PC-3 (cell line): ENCODE measurements at places on chromosomes 3 and 15. TPM values are rescaled to one million over a fixed set of nuclear protein-coding genes. Genes with fewer than 3 reads are reported as not detected.
A peak's percentile ranks its signal among the peaks of the same experiment; 100 is the strongest.

DNA sequence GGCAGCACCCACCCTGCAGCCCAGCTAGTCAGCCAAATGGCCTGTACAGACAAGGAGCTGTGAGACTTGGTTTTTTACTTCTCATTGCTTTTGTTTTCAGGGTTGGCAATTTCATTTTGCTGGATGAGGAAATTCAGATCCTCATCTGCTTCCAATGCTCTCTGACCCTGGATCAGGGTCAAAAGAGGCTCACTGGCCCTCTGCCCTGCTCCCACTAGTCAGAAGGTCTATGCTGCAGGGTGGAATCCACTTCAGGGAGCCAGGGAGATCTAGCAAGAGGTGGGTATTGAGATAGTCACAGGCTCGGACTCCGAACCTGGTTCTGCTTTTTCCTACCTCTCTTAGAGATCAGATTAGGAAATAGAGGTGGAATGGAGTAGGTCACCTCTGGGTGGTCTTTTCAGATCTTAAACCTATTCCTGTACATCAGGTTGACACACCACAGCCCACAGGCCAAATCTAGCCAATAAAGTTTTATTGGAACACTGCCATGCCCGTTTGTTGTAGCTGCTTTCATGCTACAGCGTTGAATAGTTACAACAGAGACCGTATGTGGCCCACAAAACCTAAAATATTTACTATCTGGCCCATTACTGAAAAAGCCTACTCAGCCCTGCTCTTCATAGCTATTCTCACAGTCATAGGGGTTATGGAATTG lies 26.4 kb upstream of the GLCE start:
- peaks cover 6% of the 10 kb centered on the region for H3K4me1 ChIP-seq
- no peaks in the 10 kb centered on the region for H3K27me3 ChIP-seq
- no peak overlapping the region for H3K4me3 ChIP-seq
- DNase-seq, result no peak

DNA sequence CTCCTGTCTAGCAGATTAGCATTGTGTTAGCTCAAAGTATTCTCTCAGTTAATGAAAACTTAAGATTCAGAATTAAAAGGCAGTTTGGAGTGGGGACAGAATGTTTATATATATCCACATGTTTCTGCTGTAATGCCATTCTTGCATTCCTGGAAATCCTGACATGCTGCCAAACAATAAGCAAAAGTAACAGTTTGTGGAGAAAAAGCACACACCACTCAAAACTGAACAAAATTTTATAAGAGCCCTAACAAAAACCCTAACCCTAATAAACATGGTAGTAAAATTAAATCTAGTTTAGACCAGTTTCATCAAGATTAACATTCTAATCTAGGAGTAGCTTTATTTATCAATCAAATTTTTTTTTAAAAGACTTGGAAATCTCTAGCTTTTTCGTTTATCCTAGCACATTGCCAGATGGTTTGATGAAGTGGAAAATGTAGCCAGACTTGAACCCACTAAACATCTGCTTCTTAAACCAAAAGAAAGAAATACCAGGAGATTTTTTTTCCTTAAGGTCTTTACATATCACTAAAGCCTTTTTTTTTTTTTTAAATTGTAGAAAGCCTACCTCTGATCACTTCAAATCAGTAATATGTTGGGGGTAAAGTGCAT lies 3.7 kb downstream of the TCAIM start:
- H3K4me3 ChIP-seq, result no peak overlapping the region
- peaks cover 16% of the 10 kb centered on the region for H3K4me1 ChIP-seq
- no peaks in the 10 kb centered on the region for H3K27me3 ChIP-seq
- no peak overlapping the region for H3K27ac ChIP-seq

- no peaks in the 10 kb centered on the region for H3K27me3 ChIP-seq
- H3K27ac ChIP-seq, result peak overlapping the region; percentile 89
- H3K4me3 ChIP-seq, result peak overlapping the region; percentile 72
- DNase-seq, result peak; percentile 60
Observed at GRCh38 chr3:151315136-151315535, 1.5 kb downstream of the GPR87 start.

GRCh38 chr3:62453448-62453847 lies 80.1 kb upstream of the FEZF2 start:
- H3K27me3 ChIP-seq, result 0 out of 2 replicates have a peak, but pooled peaks cover 5% of the 10 kb centered on the region
- no peak for DNase-seq
- H3K36me3 ChIP-seq, result no peaks in the 10 kb centered on the region
- H3K4me1 ChIP-seq, result no peaks in the 10 kb centered on the region

DNA sequence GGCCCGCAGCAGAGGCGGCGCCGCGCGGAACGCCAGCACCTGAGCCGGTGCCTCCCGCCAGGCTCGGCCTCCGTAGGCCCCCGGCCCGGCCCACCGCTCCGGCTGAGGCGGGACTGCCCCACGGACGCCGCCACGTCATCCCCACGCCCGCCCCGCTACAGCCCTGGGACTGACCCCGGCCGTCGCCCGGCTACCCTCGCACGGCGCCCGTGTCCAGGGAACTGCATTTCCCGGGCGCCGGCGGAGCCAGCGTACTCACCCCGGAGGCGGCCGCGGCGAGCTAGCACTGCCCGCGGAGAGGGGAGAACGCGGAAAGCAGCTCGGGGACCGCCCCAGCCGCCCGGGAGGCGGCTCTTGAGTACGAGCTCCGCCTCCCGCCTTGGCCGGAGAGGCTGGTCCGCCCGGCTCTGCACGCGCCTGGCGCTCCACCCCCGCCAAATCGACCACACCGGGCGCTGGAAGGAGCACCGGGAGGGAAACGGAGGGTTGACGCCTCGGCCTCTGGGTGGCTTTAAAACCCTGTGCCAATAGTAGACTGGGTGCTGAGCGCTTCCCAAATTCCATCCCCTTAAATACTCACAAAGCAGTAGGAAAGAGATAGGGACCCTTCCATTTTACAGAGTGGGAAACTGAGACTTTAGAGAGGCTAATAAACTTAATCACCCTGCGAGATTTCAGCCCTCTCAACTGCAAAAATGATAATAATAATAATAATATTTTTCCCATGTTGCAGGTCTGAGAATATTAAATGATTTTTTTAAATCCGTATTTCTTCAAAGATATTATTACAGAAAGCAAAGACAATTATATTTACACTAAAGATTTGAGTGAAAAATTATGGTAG lies at the start of gene B4GALT4:
B4GALT4 (minus strand) TSS at position 288 of the 844 bp plus-strand sequence. CDS start 10,779 bp downstream, outside the sequence.
- H3K4me3 ChIP-seq, result peak within 1 kb of the TSS; percentile 91
- H3K36me3 ChIP-seq, result peaks cover 8% of the 10 kb centered on the region
- H3K27me3 ChIP-seq, result no peaks in the 10 kb centered on the region
- H3K4me1 ChIP-seq, result peaks cover 18% of the 10 kb centered on the region
- H3K27ac ChIP-seq, result peak within 1 kb of the TSS; percentile 63

DNA sequence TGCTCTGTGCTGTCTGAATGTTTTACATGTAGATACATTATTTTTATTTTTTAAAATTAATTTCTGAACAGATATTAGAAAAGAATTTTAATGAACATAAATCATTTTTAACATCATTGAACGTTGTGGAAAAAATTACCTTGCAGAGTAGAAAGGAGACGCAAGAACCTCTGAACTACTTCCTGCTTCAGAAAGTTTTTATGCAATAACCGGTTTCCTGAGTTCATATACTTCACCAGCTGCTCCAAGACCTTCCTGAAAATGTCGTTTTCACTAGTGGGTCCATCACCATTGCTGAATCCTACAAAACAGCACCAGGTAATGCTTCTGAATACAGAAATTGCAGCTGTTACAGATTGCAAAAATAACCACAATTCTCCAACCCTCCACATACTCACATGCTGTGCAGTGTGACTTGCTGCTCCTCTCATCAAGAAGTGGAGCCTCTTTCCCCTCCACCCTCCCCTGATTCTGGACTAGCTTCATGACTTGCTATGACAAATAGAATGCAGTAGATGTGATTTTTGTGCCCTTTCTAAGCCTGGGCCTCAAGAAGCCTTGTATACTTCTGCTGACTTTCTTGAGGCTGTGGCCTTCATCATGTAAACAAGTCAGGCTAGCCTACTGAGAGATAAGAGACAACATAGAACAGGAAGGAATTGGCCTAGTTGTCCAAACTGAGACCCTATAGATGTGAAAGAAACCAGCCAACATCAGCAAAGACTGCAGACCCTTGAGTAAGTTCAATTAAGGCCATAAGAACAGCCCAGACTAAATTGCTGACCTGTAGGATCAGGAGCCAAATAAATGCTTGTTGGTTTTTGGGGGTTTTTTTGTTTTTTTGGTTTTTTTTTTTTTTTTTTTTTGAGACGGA lies 80.4 kb downstream of the TRANK1 start:
- DNase-seq, result no peak
- H3K4me3 ChIP-seq, result no peak overlapping the region
- no peaks in the 10 kb centered on the region for H3K36me3 ChIP-seq
- no peaks in the 10 kb centered on the region for H3K4me1 ChIP-seq
- H3K27me3 ChIP-seq, result no peaks in the 10 kb centered on the region

DNA sequence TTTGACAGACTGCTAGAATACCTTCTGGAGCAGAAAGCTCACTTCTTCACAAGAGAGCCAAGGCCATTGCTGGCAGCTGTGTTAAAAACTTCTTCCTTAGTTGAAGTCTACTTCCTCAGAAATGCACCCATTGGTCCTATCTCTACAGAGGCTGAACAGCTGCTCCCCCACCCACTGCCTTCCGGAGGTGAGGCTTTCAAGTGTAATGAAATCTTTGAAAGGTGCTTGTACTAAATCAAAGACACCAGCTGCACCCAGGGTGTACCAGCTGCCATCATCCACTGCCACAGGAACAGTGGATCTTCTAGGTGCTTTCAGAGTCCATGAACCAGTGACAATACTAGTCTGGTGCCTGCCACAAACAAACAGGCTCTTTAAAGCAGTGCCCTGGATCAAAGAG lies 26.4 kb upstream of the HERC1 start:
- no peak overlapping the region for H3K4me3 ChIP-seq
- no peaks in the 10 kb centered on the region for H3K27me3 ChIP-seq
- no peak overlapping the region for H3K27ac ChIP-seq

GRCh38 chr15:30041868-30042267 lies 40.9 kb upstream of the GOLGA8J start:
- no peak for DNase-seq
- no peaks in the 10 kb centered on the region for H3K36me3 ChIP-seq
- no peaks in the 10 kb centered on the region for H3K27me3 ChIP-seq
- no peak overlapping the region for H3K27ac ChIP-seq
- no peaks in the 10 kb centered on the region for H3K4me1 ChIP-seq
- no peak overlapping the region for H3K4me3 ChIP-seq

GRCh38 chr3:8962226-8962861 lies 928 bp downstream of the RAD18 start:
- peak overlapping the region; percentile 94; the same call in 1 of the 2 replicates for H3K27ac ChIP-seq
- peak overlapping the region; percentile 94 for H3K4me3 ChIP-seq
- peaks cover 42% of the 10 kb centered on the region for H3K4me1 ChIP-seq
- peaks cover 25% of the 10 kb centered on the region for H3K36me3 ChIP-seq

DNA sequence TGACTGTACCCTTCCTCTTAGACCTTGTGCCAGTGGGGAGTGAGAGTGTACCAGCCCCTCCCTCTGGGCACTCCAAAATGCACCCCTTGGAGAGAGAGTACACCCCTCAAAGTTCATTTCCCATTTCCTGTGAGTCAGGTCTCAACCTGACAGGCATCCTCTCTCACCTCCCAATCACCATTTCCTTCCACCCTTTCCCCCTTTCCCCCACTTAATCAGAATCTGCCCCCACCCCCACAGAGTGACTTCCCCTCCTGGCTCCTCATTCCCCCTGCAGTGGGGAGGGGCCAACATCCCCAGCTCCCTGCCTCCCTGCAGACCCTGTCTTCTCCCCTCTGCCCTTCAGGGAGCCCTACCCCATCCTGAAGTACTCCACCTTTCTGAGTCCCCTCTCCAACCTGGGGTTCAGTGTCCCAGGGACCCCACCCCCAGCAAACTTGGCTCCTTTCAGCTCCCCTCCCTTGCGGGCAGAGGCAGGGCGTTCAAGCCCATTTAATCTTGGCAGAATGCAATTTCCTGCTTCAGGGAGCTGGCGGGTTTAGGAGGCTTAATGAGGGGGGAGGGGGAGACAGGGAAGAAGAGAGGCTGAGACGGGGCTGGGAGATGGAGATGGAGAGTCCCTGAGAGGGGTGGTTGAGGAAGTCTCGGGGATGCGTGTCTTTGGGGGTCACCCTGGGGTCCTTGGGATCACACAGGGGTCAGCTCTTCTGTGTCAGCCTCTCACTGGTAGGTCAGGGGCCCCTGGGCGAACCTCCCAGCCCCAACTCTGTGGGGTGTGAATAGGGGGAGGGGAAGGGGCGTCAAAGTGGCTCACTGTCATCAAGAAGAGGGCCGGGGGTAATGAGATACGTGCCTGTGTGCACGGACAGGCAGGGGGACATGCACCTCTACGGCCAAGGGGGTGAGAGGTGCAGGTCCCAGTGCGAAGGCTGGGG lies 16.6 kb upstream of the SEMA3F start:
- DNase-seq, result peak; percentile 36
- peak overlapping the region; percentile 35; the same call in 1 of the 2 replicates for H3K4me3 ChIP-seq
- no peak overlapping the region for H3K27ac ChIP-seq
- no peaks in the 10 kb centered on the region for H3K36me3 ChIP-seq

GRCh38 chr3:106083207-106083606 lies 214.4 kb upstream of the CBLB start:
- no peaks in the 10 kb centered on the region for H3K27me3 ChIP-seq
- H3K4me1 ChIP-seq, result peaks cover 9% of the 10 kb centered on the region
- H3K27ac ChIP-seq, result no peak overlapping the region
- no peak for DNase-seq
- H3K4me3 ChIP-seq, result no peak overlapping the region
- no peaks in the 10 kb centered on the region for H3K36me3 ChIP-seq

DNA sequence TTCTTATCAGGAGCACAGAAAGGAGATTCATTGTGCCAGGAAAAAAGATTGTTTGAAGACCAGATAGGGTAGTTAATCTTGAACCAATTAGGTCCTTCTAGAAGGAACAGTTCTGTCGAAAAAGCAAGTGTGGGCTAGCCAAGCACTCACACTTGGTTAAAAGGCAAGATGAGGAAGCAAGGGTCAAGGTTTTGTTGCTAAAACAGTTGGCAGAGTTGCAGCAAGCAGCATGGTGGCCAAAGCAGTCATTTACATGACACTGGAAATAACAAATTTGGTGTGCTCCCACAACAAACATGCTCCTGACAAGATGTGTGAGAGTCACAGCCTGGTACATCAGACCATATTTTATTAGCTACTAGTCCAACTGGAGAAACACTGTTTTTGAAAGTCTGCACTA lies 228.0 kb upstream of the CFAP20DC start:
- peaks cover 23% of the 10 kb centered on the region for H3K4me1 ChIP-seq
- H3K27me3 ChIP-seq, result no peaks in the 10 kb centered on the region
- no peaks in the 10 kb centered on the region for H3K36me3 ChIP-seq

GRCh38 chr15:68822818-68823217 lies 2.1 kb upstream of the ANP32A start:
- peak overlapping the region; percentile 98; the same call in 1 of the 2 replicates for H3K4me3 ChIP-seq
- H3K4me1 ChIP-seq, result peaks cover 10% of the 10 kb centered on the region; the same call in 1 of the 2 replicates
- H3K27me3 ChIP-seq, result no peaks in the 10 kb centered on the region
- no peak for DNase-seq
- H3K27ac ChIP-seq, result no peak overlapping the region

- H3K27me3 ChIP-seq, result no peaks in the 10 kb centered on the region
- H3K27ac ChIP-seq, result no peak overlapping the region
- H3K36me3 ChIP-seq, result no peaks in the 10 kb centered on the region
- DNase-seq, result no peak
Observed at GRCh38 chr3:174193604-174194003, 665.5 kb upstream of the NAALADL2 start.

ARID3B gene
- 17.4 and 19.0 TPM in 2 replicates for total RNA-seq

KNL1 gene
- total RNA-seq, result 33.5 and 33.8 TPM in 2 replicates

ITIH3 gene
- total RNA-seq, result not detected in 2 replicates

KLHL40 gene
- not detected in 2 replicates for total RNA-seq

ZNF662 gene
- total RNA-seq, result 0.04 TPM in 1 of 2 replicates, not detected in the other

GRM2 gene
- total RNA-seq, result 0.07 and 0.17 TPM in 2 replicates

CTXN2 gene
- total RNA-seq, result not detected in 2 replicates

UBE2E1 gene
- total RNA-seq, result 90.1 and 117 TPM in 2 replicates

LDHAL6B gene
- not detected in 2 replicates for total RNA-seq

ZNF80 gene
- not detected in 2 replicates for total RNA-seq

TMCO5A gene
- not detected in 2 replicates for total RNA-seq
